Midbrain (tissue), 1 donor: ENCODE measurements at places on chromosomes 7 and 10.

GRCh38 chr7:75889223-75889825 lies 10.5 kb downstream of the RHBDD2 start:
- no peak for DNase-seq

DNA sequence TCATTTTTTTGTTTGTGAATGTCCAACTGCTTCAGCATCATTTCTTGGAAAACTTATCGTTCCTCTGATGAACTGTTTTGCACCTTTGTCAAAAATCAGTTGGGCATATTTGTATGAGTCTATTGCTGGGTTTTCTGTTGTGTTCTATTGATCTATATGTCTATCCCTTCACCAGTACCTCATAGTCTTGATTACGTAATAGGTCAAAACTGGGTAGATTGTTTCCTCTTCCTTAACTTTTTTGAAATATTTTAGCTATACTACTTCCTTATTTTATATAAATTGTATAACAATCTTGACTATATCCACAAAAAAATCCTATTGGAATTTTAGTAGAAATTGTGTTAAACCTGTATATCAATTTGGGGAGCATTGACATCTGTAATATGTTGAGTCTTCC lies 104.1 kb upstream of the PALS2 start:
- no peak for DNase-seq

GRCh38 chr10:75531571-75532031 lies 100.2 kb downstream of the LRMDA start:
- DNase-seq = no peak

- no peak for DNase-seq
Measured at GRCh38 chr7:90777465-90777864, 181.3 kb downstream of the CDK14 start.

DNA sequence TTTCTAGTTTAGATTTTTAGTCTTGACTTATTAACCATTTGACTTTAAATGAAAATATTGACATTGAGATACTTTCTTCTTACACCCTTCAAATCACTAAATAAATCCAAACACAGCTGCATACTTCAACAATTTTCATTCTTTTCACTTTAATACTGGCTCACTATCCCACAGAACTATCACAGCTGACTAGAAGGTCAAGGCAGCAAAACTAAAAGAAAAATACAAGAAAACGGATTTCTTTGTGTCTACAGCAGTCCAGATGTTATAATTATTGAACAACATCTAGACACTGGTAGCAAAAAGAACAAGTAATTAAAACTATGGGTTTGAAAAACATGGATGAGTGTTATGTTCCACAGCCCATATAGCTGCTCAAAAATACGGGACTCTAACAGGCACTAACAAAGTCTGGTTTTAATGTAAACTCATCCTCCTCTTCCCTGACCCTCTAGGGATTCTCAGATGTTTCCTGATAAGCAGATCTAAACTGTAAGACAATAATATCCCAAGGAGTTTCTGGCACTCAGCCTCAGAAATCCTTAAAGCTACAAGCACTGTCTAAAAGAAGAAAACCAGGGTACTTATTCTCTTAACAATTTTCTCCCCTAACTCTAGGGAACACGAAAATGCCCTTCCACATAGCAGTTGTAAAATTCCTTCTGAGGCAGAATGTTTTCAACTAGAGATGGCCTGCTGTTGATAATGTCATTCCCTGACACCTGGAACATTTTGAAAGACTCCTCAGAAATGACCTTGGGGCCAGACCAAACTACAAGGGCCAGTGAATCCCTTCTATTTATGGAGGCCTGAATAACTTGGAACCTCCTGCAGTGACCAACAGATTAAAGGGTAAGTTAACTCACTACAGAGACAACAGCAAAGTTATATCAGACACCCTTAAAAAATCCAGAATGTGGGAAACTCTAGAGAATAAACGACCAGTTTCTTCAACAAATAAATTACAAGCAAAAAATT lies 12.8 kb downstream of the DNMBP start:
- DNase-seq = no peak

DNA sequence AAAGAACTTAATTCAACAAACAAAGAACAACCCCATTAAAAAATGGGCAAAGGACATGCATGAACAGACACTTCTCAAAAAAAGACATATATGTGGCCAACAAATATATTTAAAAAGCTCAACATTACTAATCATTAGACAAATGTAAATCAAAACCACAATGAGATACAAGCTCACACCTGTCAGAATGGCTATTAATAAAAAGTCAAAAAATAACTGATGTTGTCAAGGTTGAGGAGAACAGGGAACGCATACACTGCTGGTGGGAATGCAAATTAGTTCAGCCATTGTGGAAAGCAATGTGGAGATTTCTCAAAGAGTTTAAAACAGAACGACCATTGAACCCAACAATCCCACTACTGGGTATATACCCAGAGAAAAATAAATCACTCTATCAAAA lies 19.1 kb downstream of the ZFAND4 start:
- DNase-seq = no peak

DNA sequence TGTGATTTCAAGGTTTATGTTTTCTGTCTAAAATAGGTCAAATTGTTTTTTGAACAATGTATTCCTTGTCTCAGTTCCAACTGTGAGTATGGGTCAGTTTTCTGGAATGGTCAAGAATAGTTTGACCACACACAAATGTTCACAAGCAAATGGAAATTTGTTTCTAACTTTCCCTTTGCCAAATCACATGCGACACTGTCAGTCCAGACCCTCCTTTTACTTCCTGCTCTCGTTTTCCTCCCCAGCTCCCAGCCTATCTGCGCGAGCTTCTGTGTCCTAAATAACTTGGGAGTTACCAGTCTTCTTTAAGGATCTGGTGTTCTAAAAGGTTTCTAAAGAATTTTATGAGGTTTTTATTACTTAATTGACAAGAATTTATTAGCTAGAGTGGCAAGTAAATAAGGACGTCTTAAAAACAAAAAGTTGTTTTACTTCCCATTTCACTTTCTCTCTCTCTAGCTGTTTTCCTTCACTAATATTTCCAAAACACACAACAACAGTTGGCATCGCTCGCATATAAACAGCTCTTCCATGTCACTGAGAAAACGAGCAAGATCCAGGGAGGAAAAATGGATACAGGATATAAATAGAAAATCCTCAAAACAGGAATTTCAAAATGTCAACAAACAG lies 266.1 kb upstream of the KLF6 start:
- no peak for DNase-seq

GRCh38 chr10:37952926-37953325 lies 23.5 kb downstream of the ZNF25 start:
- DNase-seq = no peak

- DNase-seq = no peak
Measured at GRCh38 chr10:51075043-51075872, 971 bp downstream of the PRKG1 start.

GRCh38 chr7:108441392-108441955 lies 14.8 kb downstream of the NRCAM start:
- no peak for DNase-seq

GRCh38 chr10:95254629-95255028 lies 36.2 kb downstream of the PDLIM1 start:
- no peak for DNase-seq

GRCh38 chr7:115094163-115094562 lies 172.3 kb downstream of the MDFIC start:
- no peak for DNase-seq

DNA sequence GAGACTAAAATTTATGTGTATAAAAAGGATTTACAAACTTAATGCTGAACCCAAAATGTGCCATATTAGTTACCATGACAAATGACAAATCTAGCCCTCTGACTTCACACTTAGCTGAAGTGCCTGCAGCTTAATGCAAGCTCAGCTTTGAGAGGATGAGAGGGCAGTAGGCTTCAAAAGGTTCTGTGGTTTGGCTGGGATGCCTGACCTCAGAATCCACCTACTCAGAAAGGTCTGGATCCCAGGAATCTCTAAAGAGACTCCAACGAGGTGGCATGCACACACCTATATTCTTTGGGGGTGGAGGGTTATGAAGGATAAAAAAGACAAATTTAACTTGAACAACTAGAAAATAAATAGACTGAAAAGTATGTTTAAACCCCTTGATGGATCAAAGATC lies 213.4 kb downstream of the TAX1BP1 start:
- no peak for DNase-seq

- no peak for DNase-seq
Measured at GRCh38 chr10:93580828-93581227, 14.4 kb downstream of the FFAR4 start.

DNA sequence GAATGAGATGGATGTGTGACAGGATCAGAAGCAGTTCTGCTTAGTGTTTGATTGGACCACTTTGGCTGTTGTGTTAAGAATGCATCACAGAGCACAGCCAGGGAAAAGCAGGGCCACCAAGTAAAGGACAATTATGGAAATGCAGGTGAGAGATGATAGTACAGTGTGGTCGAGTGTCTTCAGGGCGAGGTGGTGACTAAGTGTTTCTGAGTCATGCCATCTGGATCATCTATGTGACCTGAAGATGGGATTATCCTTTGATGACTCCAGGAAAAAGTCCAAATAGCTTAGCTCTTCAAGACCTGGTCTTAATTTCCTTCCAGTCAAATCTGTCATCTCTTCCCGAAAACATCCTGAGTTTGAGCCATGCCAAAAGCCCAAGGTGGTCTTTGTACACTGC lies 523.2 kb upstream of the IGFBP3 start:
- DNase-seq = no peak

- no peak for DNase-seq
Measured at GRCh38 chr10:86443936-86444335, 77.3 kb upstream of the GRID1 start.

- DNase-seq = no peak
Measured at GRCh38 chr10:133344236-133344635, 2.9 kb upstream of the PRAP1 start.

GRCh38 chr7:123208793-123209192 lies 9.0 kb upstream of the SLC13A1 start:
- DNase-seq = no peak

DNA sequence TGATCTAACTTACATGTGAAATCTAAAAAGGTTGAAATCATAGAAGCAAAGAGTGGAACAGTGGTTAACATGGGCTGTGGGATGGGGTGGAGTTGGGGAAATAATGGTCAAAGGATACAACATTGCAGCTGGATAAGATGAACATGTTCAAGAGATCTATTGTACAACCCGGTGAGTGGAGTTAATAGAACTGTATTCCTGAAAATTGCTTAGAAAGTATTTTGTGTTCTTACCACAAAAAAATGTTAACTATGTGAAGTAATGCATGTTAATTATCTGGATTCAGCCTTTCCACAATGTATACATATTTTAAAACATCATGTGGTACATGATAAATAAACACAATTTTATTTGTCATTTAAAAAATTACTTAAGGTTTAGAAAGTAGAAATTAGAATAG lies 271.0 kb upstream of the LRRTM3 start:
- DNase-seq = no peak

DNA sequence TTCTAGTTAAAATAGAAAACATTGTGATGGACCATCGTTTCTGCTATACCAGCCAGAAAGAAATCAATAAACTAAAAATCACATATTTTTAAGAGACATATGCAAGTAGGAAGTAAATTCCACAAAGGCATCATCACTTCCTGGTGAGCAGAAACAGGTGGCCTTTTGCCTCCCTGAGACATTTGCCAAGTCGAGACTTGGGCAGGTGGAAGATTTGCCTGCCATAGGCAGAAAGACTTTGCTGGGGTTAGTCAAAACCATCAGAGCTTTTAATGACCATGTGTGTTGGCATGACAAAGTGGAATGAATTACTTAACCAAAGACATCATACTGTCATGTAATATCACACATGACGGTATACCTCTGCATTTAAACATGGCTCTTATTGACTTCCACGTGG lies 66.0 kb upstream of the FGL2 start:
- no peak for DNase-seq

DNA sequence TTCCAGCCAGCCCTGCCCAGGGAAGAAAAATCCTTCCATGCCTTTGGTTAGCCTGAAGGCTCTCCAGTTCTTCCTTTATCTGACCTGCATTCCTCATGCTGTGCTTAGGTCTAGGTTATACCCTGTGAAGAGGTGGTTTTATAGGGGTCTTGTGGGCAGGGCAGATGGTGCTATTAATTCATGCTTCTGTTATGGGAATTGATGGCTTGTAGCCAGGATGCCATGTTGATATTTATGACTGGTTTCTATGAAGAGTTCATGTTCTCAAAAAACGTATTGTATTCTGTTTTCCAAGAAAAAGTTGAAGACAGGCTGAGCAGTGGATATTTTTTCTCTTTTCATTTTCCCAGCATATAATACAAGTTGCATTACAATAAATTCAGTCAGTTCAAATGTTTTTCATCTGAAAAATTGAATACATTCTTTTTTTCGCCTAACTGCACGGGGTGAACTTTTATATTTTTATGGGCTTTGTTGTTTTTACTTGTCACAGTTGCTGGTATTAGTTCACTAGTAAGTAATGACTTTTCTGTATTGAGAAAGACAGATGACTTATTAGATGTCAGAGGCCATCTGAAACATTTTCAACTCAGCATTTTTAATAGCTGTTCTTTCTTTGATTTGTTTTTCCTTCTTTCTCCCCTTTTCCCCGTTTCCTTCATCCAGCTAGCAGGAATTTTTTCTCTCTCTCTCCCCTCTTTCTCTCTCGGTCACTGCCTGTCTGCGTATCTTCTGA lies 322.8 kb downstream of the LRMDA start:
- DNase-seq = no peak

DNA sequence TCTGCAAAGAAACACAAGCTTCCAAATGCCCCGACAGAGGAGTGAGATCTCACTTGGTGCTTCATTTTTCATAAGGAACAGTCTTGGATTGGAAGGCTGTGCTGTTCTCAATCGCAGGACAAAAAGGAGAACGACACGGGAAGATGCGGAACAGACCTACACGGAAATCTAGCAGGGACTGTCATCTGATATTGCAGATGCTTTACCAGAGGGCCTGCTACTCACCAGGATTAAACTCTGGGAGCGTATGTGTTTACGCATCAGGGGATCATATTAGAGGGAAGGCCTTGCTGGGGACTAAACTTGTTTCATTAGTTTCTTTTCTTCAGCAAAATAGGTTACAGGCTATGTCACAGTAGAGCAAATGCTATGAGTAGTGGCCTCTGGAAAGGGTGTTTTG lies 82.8 kb upstream of the EEPD1 start:
- no peak for DNase-seq

- no peak for DNase-seq
Measured at GRCh38 chr7:6642239-6642839, 5.2 kb downstream of the ZNF316 start.

DNA sequence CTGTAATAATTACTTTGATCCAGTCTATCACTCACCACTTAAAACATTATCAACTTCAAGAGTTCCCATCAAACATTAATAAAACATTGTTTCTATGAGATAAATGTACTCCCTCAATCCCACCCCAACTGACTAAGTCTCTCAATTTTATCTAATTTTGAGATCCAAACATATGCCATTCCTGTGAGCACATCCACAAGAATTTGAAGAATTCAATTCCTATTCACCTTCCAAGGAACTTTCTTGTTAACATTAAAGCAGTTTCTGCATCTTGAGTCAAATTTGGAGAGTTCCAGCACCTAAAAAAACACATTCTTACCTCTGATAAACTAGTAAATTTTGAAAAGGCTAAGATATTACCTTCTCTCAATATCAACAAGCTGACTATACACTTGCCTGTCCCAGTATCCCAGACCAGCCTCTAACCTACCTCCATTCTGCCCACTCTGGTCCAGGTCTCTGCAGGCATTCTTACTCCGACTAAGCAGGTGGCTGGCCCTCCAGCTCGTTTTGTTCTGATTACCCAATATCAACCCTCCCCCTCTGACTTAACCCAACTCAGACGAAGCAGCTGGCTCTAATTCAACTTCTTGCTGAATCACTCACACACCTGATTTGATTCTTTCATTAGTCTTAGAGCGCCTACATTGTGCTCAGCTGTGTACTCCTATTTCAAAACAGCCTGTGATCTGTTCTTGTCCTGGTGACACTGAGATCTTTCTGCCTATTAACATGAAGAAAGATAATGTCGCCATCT lies 275.2 kb downstream of the IPMK start:
- DNase-seq = no peak

- no peak for DNase-seq
Measured at GRCh38 chr7:3168869-3169268, 125.2 kb upstream of the CARD11 start.
